ENCODE measurements at places on chromosomes 3 and 15. TPM values are rescaled to one million over a fixed set of nuclear protein-coding genes. Genes with fewer than 3 reads are reported as not detected.
A peak's percentile ranks its signal among the peaks of the same experiment; 100 is the strongest.

The C2CD4B gene
- 9.2 TPM for total RNA-seq

The ITIH1 gene
- total RNA-seq, result not detected

The NGLY1 gene
- 37.3 TPM for total RNA-seq

GRCh38 chr3:127779747-127780146 is 42.6 kb downstream of the MGLL start:
- DNase-seq, result peak; percentile 53

DNA sequence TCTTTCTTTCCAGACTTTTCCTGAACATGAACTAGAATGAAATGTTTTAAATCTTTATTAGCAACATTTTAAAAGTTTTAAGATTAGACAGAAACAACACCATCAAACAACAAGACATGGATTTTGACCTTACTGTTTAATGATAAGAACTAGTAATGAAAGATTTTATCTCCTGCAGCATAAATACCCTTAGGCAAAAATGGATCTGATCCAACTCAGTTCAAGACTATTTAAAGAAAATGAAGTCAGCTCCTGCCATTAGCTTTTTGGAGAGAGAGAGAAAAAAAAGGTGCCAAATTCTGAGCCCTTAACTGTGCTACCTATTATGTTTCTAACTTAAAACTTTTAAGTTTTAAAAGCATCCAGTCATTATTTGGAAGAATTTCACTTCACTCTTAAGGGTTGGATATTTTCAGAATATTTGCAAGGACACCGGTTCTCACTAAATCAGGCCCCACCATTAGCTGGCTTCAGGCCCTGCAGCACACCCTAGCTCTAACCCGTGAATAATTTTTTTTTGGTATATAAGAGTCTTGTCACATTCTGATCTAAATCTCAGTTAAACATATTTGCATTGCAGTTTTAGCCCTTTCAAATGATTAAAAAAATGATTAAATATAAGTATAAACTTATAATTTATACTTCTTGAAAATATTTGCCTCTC is 60.0 kb downstream of the NR1I2 start:
- DNase-seq, result no peak

DNA sequence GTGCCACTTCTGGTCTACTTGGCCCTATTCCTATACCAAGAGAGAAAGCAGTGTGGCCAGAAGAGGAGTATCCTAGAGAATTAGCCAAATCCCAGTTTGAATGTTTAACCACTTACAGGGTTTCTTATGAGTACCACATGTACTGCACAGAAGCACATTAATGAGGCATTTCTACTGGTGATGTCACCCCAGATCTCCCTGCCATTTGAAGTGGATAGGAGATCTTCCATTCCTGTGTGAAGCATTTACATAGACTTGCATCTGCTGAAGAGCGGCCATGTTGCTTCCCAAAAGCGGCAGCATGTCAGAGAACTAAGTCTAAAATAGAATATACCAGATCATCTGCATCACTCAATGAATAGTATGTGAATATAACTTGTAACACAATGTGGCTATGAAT is 108.4 kb upstream of the TUSC7 start:
- no peak for DNase-seq

GRCh38 chr15:48696627-48697312 is 51.3 kb upstream of the FBN1 start:
- no peak for DNase-seq

GRCh38 chr3:73389928-73390327 is 234.8 kb downstream of the PDZRN3 start:
- no peak for DNase-seq

GRCh38 chr15:38401701-38402100 is 52.2 kb upstream of the FAM98B start:
- DNase-seq, result no peak

Data from pulmonary artery endothelial cell (primary cell).